ENCODE measurements at places on chromosomes 12 and 14.

DNA sequence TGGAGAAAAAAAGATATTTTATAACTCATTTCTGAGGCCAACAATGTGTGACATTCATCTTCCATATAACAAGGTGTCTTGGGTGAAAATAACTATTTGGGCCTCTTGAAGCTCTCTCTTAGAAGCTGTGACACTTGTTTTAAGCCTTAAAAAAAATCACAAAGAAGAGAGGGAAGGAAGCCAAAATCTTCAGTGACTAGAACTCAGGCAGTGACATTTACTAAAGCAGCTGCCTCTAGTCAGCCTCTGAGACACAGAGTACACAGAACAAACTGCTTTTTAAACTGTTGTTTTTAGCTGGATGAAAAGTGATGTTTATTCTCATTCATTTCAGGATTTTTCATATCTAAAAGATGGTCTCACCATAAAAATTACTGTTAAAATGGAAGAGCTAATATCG lies 793.6 kb downstream of the GALC start:
- DNase-seq, result no peak

GRCh38 chr12:49334681-49335080 lies 2.3 kb downstream of the C1QL4 start:
- no peak for DNase-seq

DNA sequence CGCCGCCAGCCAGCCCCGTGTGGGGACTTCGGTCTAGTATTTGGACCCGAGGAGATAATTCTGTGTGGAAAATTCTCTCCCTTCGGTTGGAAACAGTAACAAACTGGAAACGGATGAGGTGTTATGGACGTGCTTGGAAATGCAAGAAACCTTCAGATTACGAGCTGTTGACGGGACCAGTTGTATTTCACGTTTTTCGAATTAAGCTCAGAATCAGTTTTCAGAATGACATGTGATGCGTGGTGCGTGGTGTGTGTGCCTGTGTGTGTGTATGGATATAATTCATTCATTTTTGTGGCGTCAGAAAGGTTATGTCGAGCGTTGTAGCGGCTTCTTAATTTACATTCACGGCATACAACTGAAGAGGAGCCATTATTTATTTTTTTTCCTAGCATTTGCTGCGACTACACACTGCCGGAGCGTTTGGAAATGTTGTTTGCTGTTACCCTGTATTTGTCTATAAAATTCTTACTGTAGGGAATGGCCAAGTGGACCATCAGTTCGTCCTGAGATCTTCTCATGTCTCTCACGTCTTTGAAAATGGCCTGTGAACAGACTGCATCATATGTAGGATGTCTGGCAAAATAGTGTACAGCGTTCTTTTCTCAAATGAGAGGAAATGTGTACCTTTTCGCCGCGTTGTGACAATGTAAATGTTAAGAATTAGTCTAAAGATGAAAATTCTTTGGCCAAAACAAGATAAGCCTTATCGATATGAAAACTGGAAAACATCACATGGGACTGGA lies 1.3 kb downstream of the TRAF3 start:
- peak; percentile 30 for DNase-seq

- DNase-seq, result no peak
Measured at GRCh38 chr12:70106347-70106746, 136.9 kb upstream of the CNOT2 start.

GRCh38 chr12:71954083-71954778 lies 15.6 kb downstream of the TPH2 start:
- DNase-seq, result no peak

DNA sequence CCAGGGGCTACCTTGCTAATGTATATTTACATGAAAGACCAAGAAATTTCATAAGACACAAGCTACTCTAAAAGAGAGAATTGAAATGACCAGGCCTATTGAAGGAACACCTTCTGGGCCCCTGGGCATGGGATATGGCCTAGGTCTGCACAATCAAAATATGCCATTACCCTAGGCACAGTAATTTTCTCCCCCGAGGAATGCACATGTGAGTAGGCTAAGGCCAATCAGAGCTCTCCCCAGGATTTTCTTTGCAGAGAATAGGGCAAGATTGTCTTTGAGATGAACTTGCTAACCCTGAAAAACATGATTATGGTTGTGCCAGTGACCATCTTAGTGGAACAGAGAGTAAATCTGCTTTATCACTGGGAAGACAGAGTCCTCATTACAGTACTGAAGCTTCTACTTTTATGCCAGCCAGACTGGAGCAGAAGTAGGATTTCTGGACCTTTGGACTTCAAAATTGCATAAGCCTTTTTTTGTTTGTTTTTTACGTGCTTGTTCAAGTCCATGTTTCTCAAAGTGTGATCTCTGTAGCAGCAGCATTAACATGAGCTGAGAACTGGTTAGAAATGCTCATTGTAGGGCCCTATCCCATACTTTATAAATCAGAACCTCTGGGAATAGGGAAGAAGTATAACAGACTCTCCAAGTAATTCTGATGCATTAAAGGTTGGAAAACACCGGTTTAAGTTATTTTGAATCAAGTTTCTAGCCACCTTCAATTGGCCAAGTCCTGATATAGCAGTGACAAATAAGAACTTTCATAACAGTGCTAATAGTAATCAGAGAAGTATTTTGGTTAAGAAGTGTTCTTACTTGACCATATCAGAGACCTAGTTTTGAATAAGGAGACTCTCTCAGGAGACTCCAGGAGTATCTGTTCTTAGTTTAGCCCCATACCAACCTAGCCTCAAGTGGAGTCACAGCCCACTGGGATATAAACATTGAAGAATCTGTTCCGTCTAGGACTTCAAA lies 112.9 kb downstream of the LMO3 start:
- no peak for DNase-seq

DNA sequence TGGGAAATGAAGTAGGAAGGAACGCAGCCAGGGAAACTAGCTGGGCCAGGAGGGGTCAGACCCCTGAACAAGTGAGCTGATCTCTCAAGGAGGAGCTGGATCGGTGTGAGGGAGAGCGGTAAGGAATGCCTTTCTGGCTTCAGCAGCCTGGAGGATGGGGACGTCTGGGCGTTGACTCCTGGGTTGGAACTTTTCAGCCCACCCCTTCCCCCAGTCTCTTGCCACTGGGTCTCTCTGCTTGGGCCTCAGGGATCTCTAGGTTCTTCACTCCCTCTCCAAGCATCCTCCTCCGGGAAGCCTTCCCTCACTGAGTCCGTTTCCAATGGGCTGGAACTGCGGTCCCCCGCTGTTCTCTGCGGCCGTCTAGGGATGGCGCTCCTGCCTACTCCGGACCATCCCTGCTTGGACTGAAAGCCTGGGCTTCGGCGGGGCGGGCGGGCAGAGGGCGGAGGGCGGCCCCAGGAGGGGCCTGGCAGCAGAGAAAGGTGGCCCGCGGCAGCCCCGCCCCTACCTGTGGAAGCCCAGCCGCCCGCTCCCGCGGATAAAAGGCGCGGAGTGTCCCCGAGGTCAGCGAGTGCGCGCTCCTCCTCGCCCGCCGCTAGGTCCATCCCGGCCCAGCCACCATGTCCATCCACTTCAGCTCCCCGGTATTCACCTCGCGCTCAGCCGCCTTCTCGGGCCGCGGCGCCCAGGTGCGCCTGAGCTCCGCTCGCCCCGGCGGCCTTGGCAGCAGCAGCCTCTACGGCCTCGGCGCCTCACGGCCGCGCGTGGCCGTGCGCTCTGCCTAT lies at the start of gene KRT7:
Gene KRT7 (plus strand): TSS at position 570 of the 788 bp plus-strand sequence. CDS start 54 bp downstream, at position 624.
- DNase-seq, result no peak

DNA sequence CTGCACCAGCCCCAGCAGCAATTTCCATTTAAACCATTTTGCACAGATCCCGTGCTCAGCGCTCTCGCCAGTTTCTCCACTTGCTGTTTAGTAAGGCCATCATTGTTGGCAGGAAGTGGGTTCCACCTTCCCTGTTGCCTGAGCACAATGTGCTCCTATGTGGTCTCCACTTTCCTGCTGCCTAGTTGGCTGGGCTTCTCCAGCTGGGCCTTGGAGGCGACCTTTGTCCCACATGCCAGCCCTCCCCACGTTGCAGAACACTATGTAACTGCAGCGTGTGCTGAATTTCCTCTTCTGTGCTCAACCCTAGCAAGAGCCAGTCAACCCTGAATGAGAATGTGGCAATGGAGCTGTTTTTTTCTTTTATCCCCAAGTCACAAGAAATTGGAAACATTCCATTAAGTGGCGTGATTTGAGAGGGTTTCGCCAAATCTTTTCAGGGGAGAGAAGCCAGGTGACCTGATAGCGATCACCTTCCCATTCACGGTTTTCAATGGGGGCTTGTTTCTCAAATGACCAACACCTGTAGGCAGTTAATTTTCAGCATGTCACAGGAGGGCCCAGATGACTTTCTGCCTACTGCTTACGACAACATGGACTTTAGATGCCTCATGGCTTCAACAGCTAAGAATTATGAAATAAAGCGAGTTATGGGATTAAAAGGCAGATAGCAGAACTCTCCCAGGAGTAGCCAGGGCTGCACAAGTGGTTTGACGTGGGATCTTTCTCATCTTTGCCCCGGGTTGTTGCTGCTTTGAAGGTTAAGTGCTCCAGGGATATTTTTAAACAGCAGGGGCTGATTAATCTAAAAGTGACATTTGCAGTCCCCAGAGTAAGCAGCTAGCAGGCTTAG lies at the start of gene ACACB:
Gene ACACB (plus strand): TSS at position 830 of the 853 bp plus-strand sequence. CDS start 22,819 bp downstream, outside the sequence.
- DNase-seq, result no peak

Measured in CD4-positive, alpha-beta T cell treated with Interleukin-12 subunit alpha and Interleukin-12 subunit beta, for 1 hour (primary cell).